ENCODE measurements at places on chromosomes 12 and 14. TPM values are rescaled to one million over a fixed set of nuclear protein-coding genes. Genes with fewer than 3 reads are reported as not detected.

DNA sequence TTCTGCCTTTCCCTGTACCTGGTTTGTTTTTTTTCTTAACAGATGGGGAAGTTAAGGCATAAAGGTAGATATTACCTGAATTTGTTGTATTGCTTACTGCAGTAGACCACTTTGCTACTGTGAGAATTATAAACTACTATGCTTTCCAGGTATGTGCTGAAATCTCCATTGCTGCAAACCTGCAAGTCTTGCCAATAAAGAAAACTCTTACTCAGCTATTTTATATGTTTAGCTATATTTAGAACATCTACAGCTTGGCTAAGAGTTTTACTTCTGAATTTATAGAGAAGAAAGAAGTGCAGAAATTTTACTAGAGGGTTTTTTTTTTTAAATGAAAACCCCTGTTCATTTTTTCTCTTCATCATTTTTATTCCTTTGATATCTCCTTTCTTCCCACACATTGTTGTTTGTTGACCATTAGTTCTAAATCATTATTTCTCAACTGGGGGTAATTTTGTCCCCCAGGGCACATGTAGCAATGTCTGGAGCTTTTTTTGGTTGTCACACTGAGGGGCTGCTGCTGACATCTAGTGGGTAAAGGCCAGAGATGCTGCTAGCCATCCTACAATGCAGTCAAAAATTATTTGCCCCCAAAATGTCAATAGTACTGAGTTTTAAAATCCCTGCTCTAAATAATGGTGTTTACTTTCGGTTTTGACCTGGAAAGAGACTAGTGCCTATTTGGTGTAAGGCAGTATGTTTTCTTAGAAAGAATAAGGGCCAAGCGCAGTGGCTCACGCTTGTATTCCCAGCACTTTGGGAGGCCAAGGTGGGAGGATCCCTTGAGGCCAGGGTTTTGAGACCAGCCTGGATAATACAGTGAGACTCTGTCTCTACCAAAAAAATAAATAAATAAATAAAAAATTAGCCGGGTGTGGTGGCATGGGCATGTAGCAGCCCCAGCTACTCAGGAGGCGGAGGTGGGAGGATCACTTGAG lies 48.6 kb downstream of the PCNX1 start:
- peak; percentile 26 for DNase-seq

GRCh38 chr12:64840119-64840518 lies 15.7 kb downstream of the TBC1D30 start:
- peak; percentile 4 for DNase-seq

DNA sequence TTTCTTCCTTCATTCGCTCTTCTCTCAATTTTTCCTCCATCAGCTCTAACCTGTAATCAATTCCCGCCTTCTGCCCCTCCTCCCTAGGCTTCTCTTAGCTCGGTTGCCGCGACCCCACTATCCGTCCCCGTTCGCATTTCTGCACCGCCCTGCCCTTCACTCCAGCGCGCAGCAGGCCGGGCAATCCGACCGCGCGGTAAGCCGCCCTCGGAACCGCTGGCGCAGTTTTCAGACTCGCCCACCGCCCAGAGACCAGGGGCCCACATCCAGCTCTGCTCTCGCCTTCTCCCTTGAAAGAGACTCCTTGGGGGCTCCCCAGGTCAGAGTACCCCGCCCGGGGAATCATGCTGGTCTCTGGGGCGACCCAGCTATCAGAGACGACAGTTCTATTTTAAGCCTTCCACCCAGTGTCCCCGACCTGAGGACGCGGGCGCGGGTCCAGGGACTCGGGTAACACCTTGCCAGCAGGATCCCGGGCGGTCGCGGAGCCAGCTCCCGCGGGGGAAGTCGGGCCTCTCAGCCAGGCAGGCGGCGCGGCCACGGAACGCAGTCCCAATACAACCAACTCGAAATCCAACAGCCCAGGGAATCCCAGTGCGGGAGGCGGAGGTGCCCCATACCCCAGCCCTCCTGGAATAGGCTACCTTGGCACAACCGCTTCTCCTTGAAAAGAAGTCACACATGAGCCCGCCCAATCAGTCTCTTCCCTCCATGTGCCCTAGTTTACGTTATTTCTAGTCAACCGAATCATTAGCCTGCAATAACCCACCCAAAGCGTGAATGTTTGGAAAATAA lies 5.7 kb upstream of the SLC38A4 start:
- no peak for DNase-seq

- DNase-seq: no peak
Observed at GRCh38 chr12:57224973-57225679, 4.4 kb upstream of the SHMT2 start.

- no peak for DNase-seq
Observed at GRCh38 chr14:24051176-24051788, 527 bp upstream of the CARMIL3 start.

GRCh38 chr12:19129122-19129485 lies 429 bp upstream of the PLEKHA5 start:
- DNase-seq: no peak

DNA sequence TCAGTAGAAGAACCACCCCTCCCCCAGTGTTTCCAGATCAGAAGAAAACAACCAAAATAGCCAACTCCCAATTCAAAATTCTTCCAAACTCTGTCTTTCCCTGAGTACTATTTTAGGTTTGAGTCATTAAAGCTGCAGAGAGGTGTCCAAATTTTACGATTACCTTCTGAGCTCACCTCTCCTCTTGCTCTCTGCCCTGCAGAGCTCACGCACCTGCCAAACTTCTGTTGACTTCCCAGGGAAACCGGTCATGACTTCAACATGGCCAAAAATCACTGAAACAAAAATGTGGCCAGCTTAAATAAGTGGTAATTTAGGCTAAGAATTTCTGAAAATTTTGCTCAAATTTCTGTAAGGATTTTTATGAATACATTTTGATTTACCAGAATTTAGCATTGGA lies 70.9 kb upstream of the OTX2 start:
- no peak for DNase-seq

GRCh38 chr14:90871605-90872233 lies 55.5 kb upstream of the TTC7B start:
- peak; percentile 95 for DNase-seq

GRCh38 chr12:2412305-2412643 lies 359.5 kb downstream of the CACNA1C start:
- DNase-seq: no peak

DNA sequence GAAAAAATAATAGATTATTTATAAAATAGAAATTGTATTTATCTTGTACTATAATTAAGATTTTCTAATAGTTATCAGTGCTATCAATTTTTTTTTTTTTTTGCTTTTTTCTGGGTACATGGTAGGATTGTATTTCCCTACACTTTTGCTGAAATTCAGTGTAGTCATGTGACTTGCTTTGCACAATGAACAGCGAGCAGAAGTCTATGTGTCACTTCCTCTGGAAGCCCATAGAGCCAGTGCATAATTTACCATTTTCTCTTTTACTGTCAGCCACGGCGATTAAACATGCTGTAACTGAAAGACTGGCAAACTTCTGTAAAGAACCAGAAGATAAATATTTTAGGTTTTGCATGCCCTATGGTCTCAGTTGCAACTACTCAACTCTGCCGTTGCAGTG lies 80.8 kb upstream of the PPP1R12A start:
- no peak for DNase-seq

DNA sequence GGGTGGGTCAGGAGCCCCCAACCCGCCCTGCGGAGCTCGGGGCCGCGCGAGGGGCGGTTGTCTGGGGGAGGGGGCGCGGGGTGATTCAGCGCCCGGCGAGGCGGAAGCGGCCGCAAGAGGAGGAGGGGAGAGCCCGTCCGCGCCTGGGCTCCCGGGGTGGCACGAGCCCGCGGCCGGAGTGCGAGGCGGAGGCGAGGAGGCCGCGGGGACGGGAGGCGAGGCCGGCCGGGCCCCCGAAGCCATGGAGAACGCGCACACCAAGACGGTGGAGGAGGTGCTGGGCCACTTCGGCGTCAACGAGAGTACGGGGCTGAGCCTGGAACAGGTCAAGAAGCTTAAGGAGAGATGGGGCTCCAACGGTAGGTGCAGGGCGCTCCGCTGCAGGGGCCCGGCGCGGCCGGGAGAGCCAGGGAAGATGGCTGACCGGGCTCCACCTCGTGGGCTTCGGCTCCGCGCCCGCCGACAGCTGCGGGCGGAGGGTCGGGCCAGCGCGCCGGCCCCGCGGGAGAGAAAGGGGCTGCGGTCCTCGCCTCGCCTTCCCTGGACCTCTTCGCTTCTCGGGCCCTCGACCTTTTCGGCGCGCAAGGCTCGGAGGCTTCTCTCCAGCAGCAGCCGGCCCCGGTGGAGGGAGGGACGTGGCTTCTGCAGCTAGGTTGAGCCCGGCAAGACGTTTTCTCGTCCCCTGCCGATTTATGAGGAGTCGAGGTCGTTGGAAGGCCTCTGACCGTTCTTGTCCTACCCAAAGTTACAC lies 677 bp downstream of the ATP2A2 start:
- DNase-seq: no peak

DNA sequence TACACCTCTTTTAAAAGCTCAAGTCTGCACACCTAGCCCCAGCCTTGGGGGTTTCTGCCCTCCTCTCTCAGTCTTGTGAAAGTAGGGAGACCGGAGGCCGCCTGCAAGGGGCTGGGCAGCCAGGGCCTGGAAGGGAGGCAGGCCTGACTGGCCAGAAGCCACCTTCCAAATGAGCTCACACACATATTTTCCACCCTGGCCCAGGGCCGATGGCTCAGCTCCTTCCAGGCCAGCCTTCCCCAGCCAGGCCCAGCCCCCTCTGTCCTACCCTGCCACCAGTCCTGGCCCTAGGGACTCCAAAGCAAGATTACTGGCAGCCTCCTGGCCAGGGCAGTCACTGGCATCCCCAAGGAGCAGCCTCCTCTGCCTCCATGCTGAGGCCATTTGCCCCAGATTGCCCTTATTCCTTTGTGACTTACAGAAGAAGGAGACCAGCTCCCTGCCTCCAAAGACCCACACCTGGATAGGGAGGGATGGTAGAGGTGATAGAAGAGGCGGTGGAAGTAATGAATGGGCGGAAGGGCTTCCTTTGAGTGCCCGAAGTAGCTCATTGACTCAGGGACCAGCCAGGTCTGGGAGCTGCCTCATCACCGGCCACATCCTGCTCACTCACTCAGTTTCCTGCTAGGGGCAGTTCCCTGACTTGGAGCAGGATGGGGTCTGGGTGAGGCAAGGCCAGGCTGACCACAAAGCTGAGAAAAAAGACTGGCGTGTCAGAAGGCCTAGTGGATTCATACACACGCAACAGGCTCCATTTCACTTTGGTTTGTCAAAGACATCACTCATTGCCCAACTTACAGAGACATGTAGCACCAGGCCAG lies 14.8 kb downstream of the MMP14 start:
- peak; percentile 92 for DNase-seq

- DNase-seq: no peak
Observed at GRCh38 chr14:23365732-23366425, 907 bp upstream of the EFS start.

DNA sequence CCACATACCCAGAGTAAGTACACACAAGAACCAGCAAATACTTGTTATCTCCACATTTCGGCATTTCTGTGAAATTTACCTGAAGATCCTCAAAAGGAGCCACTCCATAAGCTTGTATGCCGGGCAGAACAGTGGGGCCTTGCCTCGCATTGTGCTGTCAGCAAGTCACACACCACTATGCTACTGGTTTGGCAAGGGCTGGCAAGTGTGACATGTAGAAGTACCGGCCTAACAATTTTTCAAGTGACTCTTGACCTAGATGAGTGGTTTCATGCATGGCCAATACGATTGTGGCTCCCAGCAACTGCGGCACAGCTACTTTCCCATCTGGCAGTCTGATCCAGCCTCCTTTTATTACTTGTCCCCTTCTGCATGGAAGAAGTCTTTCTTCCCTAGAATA lies 69.8 kb downstream of the GAS2L3 start:
- DNase-seq: no peak

DNA sequence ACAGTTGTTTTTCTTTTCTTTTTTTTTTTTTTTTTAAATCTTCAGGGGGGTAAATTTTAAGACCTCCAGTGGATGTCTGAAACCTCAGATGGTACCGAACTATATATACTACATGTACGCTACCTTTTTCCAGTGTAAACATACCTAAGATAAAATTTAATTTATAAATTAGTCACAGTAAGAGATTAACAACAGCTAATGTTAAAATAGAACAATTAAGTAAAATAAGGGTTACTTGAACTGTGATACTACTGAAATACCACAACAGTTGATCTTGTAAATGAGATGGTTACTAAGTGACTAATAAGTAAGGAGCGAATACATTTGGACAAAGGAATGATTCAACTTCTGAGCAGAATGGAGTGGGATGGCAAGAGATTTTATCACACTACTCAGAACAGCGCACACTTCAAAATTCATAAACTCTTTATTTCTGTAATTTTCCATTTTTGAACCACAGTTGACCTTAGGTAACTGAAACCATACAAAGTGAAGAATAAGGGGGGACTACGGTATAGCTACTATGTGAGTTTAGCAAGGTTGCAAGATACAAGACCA lies 80.5 kb upstream of the PCED1B start:
- DNase-seq: peak; percentile 93

DNA sequence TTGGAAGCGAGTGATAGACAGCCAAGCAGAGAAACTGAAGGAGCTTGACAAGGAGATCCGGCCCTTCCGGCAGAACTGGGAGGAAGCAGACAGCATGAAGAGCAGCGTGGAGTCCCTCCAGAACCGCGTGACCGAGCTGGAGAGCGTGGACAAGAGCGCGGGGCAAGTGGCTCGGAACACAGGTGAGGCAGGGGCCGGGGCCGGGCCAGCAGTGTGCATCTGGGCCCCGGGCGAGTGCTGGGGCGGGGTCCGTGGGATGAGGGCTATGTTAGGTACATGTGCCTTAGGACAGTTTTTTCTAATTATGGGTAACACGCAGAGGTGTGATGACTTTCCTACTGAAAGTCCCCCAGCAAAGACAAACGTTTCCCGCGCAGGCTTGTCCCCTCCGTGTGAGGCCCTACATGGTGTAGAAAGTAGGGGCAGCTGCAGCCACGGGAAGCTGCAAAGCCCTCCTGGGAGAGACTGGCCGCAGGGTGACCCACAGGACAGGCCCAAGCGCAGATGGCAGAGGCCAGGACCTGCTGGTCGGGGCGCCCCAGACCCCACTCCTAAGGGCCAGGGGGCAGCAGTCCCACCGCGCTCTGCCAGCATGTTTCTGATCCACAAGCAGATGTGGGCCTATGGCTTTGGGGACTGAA lies 19.1 kb upstream of the AMN start:
- no peak for DNase-seq

DNA sequence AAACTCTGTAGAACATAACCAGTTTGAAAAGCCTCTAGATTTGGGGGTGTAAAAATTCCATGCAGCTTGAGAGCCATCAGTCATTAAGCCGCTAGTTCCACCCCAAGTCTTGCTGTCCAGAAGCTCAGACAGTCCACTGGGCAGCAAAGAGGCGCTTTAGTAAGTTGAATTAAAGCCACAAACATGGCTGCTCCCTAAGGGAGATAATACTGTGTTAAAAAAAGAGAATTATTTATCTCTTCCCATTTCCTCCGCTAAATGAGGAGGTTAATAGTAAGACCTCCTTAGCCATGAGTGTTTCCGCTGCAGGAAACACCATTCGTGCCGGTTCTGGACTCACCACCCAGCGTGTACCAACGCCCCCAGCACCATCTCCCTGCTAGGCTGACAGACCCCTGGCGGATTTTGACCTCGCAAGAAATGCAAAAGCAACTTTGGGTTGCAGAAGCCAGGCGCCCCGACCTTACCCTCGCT lies 536 bp downstream of the TM7SF3 start:
- peak; percentile 39 for DNase-seq

GLT8D2 gene
- 0.87 TPM for total RNA-seq

RIMBP2 gene
- 0.17 TPM for total RNA-seq

DYRK4 gene
- total RNA-seq: 34.4 TPM

ADAMTS20 gene
- not detected for total RNA-seq

PMEL gene
- total RNA-seq: 1.6 TPM

PRB2 gene
- total RNA-seq: not detected

FOXG1 gene
- total RNA-seq: not detected

All from renal cortical epithelial cell (primary cell).